Motor neuron (in vitro differentiated cells): ENCODE measurements at places on chromosomes 11 and 22.

- ATAC-seq, result no peak
Measured at GRCh38 chr11:116454951-116455350, 317.8 kb downstream of the BUD13 start.

GRCh38 chr11:67344264-67344663 is 9.1 kb downstream of the POLD4 start:
- ATAC-seq, result no peak

DNA sequence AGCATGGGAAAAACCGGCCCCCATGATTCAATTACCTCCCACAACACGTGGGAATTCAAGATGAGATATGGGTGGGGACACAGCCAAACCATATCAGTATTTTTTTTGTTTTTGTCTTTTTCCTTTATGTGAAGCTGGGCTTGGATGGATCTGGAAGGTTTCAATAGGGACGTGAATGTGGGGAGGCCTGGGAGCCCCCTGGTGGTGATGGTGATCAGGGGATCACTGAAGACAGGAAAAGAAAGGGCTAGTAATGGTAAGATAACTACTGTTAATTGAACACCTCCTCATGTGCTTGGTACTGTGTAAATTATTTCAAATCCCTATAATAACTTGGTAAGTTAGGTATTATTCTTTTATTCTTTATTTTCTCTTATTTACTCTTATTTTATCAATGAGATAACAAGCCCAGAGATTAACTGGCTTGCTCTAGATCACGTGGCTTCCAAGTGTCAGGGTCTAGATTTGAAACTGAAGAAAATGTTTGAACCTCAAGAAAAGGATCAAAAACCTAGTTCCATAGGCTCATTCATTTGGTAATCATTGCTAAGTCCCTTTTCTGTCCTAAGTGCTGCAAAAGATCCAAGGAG is 364.2 kb downstream of the TENM4 start:
- ATAC-seq, result peak; percentile 60

GRCh38 chr22:45968003-45968650 is 8.8 kb downstream of the WNT7B start:
- no peak for ATAC-seq

DNA sequence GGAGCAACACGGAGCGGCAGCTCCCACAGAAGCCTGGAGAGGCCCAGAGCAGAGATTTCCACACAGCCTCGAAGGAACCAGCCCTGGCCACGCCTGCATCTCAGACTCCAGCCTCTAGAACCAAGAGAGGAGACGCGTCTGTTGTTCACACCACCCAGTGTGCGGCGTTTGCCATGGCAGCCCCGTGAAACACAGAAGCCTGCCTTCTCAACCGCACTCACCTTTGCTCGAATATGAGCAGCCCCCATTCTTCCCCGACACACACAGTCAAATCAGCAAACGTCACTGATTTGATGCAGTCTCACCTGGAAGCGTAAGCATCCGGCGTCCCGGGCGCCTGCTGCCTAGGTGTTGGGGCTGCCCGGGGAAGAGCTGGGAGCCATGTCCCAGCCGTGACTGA is 14.2 kb upstream of the TALDO1 start:
- no peak for ATAC-seq

DNA sequence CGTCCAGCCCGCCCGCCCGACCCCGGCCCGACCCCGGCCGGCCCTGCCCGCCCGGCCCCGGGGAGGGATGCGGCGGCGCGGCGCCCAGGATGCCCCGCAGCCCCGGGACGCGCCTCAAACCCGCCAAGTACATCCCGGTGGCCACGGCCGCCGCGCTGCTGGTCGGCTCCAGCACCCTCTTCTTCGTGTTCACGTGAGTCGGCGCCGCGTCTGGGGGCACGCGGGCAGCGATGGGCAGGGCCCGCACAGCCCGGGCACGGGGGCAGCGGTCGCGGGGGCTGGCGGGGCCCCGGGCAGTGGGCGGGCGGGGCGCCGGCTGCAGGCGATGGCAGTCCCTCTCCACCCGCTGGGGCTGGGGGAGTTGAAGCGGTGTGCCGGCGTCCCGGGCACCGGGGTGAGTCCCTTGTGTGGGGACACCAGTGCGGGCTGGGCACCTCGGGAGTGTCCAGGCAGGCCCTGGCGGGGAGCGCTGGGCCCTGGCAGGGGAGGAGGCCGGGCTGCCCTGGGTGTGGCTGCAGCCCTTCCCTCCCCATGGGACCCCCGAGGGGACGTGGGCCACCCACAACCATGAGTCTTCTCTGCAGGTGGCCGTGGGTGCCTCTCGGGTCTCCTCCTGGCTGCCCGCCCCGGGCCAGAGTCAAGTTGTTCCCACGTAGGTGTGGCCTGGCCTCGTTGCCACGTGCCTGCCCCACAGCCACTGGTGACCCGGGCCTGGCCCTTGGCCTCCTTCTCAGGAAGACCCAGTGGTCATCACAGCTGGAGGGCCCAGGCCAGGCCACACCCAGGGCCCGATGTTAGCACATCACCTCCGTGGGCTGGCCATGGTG is 468 bp downstream of the ZDHHC8 start:
- ATAC-seq, result peak; percentile 36

- ATAC-seq, result no peak
Measured at GRCh38 chr22:42033263-42034181, 34.9 kb downstream of the WBP2NL start.

DNA sequence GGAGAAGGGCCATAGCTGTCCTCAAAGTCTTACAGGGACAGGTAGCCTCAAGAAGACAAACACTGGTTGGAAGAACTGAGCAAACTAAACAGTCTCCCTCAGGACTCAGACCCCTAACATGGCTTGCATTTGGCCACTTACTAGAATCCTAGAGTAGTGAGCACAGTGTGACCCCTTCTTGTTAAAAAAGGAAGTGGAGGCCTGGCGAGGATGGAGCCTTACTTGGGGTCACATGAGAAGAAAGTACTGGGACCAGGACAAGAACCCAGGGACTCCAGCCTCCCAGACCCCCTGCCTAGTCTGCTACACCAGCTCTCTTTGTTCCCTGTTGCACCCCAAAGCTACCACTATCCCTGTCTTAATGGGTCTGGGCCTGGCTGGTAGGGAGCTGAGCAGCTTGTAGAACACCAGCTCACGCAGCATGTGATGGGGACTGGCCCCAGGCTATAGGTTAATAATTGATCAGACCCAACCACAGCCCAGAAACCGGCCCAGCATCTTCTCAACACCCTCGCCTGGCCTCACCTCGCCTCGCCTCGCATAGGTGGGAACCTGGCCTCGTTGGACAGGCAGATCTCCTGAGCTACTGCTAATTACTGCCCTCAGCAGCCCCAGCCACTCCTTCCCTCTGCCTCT is 17.6 kb downstream of the DGAT2 start:
- ATAC-seq, result no peak

GRCh38 chr11:74417860-74418508 is 19.8 kb upstream of the PGM2L1 start:
- ATAC-seq, result peak; percentile 38

- peak; percentile 42 for ATAC-seq
Measured at GRCh38 chr11:122853971-122854446, 15.7 kb downstream of the CRTAM start.

GRCh38 chr11:69874984-69875624 is 55.9 kb upstream of the FGF3 start:
- ATAC-seq, result peak; percentile 43
